ENCODE measurements at places on chromosomes 1 and 21. TPM values are rescaled to one million over a fixed set of nuclear protein-coding genes. Genes with fewer than 3 reads are reported as not detected.

The KCNA3 gene
- 3.9 TPM for total RNA-seq

The CASZ1 gene
- 20.6 TPM for total RNA-seq

The ITGB2 gene
- total RNA-seq = 166 TPM

The ST6GALNAC5 gene
- 7.2 TPM for total RNA-seq

The C1QB gene
- 448 TPM for total RNA-seq

DNA sequence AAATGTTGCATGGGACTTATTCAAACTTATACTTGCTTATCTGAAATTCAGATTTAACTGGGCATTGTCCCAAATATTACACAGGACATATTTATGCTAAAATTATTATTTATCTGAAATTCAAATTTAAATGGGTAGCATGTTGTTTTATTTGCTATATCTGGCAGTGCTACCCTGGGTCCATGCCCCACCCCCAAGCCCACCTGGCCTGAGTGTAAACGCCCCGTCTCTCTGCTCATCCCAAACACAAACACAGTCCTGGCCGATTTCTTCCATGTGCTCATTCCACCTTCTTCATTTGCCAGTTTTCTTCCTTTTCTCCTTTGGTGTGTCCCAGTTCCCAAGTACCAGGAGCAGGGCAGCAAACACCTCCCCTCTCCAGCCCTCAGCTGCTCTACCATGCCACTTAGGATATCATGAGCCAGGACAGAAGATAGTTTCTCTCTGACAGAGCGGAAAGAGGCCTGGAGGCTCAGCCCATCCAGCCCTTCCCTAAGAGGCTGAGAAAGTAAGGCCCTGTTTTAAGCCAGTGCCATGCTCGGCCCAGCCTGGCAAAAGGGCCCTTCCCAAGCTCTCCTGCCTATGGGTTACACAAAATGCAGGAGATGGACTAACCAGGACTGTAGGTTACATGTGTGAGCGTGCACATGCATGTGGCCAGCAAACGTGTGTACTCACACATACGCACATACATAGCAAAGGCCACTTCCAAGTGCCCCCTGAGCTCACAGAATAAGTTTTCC, 69.5 kb downstream of the UBE2T start:
- no peak overlapping the region for H3K4me3 ChIP-seq
- no peaks in the 10 kb centered on the region for H3K27me3 ChIP-seq
- H3K4me1 ChIP-seq = peaks cover 40% of the 10 kb centered on the region
- H3K36me3 ChIP-seq = peaks cover 9% of the 10 kb centered on the region
- no peak for DNase-seq

- H3K27ac ChIP-seq = no peak overlapping the region
- H3K4me3 ChIP-seq = no peak overlapping the region
- no peak for DNase-seq
- no peaks in the 10 kb centered on the region for H3K27me3 ChIP-seq
- H3K4me1 ChIP-seq = no peaks in the 10 kb centered on the region
- H3K36me3 ChIP-seq = no peaks in the 10 kb centered on the region
These were observed 528.4 kb upstream of the RGS18 start for GRCh38 chr1:191629836-191630235.

- no peak overlapping the region for H3K4me3 ChIP-seq
- no peaks in the 10 kb centered on the region for H3K4me1 ChIP-seq
These were observed 95.4 kb upstream of the KLHDC7A start for GRCh38 chr1:18385239-18385790.

DNA sequence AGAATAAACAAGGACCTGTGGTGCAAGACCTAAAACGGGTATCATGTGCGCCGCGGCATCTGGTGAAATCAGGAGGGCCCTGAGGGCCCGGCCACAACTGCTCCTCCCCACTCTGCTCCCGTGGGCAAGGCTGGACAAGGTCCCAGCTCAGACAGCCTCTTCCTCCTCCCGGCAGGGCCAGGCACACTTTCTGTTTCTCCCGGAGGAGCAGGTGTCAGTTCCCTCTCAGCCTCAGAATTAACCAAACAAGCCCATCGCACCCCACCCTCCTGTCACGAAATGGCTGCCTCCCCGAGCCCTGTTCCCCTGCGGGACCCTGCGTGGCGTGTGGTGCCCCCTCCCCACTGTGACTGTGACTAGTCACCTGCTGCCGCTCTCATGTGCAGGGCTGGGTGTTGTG, 15.2 kb downstream of the PTTG1IP start:
- DNase-seq = no peak
- no peaks in the 10 kb centered on the region for H3K4me1 ChIP-seq
- no peak overlapping the region for H3K27ac ChIP-seq
- peaks cover 75% of the 10 kb centered on the region for H3K36me3 ChIP-seq

DNA sequence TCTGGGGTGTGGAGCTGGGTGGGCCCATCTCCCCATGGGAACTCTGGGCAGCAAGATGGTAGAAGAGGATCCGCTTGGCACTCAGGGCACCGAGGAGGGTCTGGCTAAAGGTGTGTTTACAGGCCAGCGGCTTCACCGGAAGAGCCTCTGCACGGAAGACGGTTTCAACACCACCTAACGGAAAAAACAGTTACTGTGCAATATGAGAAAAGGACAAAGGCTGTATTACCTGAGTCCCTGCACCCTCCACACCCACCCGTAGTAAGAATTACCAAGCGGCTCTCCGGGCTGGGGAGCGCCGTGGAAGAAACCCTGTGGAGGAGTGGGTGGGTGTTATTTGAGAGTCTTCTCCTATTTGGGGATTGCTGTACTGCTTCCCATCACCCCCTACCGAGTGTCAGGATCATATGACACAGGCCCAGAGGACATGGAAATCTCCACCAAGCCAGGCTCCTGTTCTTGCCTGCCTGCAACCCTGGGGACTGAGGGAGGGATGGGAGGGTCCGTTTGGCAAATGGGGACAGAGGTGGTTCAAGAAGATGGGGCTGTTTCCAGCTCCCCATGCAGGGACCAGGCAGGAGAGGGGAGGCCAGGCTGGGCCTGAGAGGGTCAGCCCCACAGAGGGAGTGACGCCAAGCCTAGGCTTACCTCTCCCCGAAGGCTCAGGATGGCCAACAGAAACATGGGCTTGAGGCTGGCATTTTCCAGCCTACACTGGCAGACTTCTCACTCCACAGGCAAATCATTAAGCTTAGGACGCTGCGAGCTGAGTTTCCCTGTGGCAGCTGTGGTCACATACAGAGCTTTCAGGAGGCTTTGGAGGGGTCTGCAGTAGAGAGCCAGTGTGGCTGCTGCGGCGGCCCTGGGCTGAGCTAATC, 203.5 kb upstream of the TMEM51 start:
- no peaks in the 10 kb centered on the region for H3K36me3 ChIP-seq
- no peak overlapping the region for H3K4me3 ChIP-seq
- no peak for DNase-seq
- H3K4me1 ChIP-seq = peaks cover 49% of the 10 kb centered on the region
- H3K27ac ChIP-seq = peak overlapping the region; percentile 60
- H3K27me3 ChIP-seq = no peaks in the 10 kb centered on the region

DNA sequence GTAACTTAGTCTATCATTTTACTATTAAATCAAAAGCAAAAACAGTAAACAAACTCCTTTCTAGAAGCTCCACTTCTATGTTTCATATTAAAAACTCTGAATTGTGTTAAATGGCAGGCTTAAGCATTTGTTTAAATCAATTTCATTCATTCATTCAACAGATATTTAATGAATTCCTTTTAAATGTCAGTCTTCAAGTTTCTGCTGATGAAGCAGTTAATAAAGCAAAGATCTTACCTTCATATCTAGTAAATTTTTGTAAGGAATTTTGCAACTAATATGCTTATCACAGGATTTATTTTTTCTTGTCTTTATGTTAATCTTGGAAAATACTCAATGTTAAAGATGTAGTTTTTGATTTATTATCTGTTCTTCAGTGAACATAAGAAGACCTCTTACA, 54.1 kb upstream of the RGS18 start:
- no peaks in the 10 kb centered on the region for H3K27me3 ChIP-seq
- H3K4me3 ChIP-seq = no peak overlapping the region
- no peaks in the 10 kb centered on the region for H3K4me1 ChIP-seq
- DNase-seq = no peak
- no peaks in the 10 kb centered on the region for H3K36me3 ChIP-seq
- no peak overlapping the region for H3K27ac ChIP-seq

Measured in thoracic aorta (tissue), 2 donors.